Stimulated activated CD4-positive, alpha-beta T cell treated with anti-CD3 and anti-CD28 coated beads, Interleukin-15, amount 100 ng/mL, for 1 hour (primary cell): ENCODE measurements at places on chromosomes 3 and 15.

GRCh38 chr3:141085343-141086070 lies 34.4 kb downstream of the SPSB4 start:
- no peak for DNase-seq

- no peak for DNase-seq
Observed at GRCh38 chr15:94105760-94106159, 125.6 kb upstream of the MCTP2 start.

GRCh38 chr3:177833332-177833731 lies 636.0 kb upstream of the TBL1XR1 start:
- DNase-seq, result no peak

GRCh38 chr3:159604151-159604581 lies 384.5 kb upstream of the IL12A start:
- no peak for DNase-seq

DNA sequence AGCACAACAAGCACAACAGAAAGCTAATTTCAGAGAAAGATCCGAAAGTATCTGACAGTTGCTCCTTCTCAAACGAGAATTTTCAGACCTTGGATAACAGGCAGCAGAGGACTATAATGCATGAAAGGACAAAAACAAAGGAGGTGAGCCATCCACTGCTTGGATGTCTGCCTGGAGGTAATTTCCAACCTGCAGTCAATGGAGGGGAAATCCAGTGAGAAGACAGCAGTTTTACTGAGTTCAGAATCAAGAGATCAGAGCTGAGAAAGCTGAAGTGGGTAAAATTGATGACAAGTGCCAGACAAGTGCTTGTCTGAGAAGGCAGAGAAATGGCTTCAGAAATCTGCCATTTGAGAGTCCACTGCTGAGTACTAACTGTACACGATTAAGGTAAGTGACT lies 22.1 kb downstream of the UBE3A start:
- DNase-seq, result no peak

- no peak for DNase-seq
Observed at GRCh38 chr3:27360113-27361078, 8.8 kb downstream of the NEK10 start.

DNA sequence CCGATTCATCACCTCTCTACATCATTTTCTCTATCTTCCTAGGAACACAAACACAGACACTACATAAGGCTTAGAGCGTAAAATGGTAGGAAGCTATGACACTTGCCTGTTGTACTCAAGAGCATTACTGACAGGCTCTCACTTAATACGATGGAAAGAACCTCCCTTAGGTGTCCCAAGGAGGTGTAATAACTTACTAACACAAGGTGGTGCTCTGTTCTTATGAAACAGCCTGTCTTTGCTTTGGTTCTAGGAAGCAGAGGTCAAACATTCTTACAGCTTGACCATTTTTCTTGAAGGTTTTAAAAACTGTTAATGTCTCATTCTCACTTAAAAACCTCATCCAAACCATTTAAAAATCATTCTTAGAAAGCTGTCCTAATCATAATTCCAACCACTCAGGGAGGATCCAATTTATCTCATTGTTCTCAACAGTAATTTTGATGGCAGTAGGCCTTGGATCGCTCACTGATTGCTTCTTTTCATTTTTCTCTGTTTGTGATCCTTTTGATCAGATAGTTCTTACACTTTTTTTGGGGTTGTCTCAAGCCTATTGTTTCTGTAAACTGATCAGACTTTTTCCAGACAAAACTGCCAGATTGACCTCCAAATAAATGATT lies 317.8 kb upstream of the AGTR1 start:
- no peak for DNase-seq

GRCh38 chr3:94043285-94043684 lies 14.9 kb upstream of the STX19 start:
- DNase-seq, result no peak

DNA sequence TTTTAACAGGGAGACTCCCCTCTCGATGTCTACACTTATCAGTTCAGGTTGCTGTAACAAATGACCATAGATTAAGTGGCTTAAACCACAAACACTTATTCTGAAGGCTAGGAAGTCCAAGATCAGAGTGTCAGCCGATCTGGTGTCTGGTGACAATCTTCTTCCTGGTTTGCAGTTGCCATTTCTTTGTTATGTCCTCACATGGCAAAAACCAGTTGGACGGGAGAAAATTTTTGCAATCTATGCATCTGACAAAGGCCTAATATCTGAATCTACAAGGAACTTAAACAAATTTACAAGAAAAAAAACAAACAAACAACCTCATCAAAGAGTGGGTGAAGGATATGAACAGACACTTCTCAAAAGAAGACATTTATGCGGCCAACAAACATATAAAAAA lies 116.9 kb upstream of the FOXB1 start:
- no peak for DNase-seq

GRCh38 chr3:69491975-69492374 lies 106.1 kb upstream of the FRMD4B start:
- DNase-seq, result no peak

- no peak for DNase-seq
Observed at GRCh38 chr3:49498239-49498638, 28.2 kb downstream of the DAG1 start.

DNA sequence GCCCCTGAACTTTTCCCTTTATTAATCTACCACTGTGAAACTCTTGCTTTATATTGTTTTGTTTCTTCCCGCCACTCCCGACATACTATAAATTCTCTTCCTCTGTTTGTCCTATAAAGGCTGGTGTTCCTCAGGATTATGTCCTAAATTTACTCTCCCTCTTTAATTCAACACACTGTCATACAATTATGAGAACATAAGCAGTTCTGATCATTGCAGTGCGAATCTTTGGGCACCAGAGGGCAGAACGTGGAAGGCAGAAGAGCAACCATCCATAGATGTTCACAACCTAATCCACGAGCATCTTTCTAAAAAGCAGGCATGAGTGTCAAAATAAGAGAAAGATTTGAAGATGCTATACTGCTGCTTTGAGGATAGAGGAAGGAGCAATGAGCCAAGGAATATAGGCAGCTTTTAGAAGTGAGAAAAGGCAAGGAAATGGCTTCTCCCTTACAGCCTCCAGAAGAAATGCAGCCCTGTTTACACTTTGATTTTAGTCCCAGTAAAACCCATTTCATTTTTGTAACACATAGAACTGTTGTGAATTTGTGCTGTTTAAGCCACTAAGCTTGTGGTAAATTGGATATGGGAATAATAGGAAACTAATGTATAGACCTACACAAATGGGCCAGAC lies 179.4 kb downstream of the GBE1 start:
- no peak for DNase-seq

DNA sequence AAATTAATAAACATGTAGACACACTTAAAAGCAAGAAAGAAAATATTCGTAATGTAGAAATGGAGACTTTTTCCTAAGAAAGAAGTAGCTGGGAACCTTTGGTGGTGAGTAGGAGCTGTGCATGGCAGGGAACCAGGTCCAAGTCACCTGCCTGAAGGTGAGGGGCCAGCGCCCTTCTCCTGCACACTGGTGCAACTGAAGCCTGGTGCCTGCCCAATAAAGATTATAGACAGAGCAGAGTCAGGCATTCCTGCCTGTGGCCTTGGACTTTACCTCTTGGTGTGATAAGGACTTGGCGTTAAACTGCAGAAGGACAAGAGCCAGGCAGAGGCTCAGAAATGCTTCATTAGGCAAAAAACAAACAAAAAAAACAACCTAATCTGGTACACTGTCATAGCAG lies 14.2 kb downstream of the CFAP91 start:
- DNase-seq, result no peak

DNA sequence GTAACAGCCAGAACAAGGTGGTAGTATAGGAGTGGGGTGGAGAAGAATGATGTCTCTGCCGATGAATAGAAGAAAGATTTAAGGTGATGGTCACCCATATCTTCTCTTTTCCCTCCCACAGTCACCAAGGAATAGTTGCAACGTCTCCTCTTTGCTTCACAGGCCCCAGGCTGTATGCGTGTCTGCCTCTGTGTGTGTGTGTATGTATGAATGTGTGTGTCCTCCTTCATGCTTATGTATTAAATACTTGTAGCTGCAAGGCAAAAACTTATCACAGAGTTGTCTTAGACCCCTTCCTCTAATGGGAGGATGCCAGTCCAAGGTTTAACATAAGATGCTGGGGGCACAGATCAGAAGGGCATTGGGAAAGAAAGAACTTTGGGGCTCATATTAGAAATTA lies 19.1 kb upstream of the BNC1 start:
- no peak for DNase-seq

DNA sequence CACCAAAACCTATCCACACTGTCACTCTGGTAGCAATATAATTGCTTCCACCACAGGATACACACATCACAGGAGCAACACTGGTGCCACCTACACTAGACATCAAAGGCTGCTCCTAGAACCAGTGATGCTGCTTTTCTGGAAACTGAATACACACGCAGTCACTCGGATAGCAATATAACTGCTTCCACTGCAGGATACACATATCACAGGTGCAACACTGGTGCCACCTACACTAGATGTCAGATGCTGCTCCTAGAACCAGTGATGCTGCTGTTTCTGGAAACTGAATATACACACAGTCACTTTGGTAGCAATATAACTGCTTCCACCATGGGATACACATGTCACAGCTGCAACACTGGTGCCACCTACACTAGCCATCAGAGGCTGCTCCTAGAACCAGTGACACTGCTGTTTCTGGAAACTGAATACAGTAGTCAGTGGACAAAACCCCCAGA lies 6.9 kb upstream of the TNFSF10 start:
- no peak for DNase-seq

GRCh38 chr3:39531066-39531465 lies 63.6 kb downstream of the MOBP start:
- DNase-seq, result no peak

- no peak for DNase-seq
Observed at GRCh38 chr3:181940703-181941102, 229.0 kb downstream of the SOX2 start.

DNA sequence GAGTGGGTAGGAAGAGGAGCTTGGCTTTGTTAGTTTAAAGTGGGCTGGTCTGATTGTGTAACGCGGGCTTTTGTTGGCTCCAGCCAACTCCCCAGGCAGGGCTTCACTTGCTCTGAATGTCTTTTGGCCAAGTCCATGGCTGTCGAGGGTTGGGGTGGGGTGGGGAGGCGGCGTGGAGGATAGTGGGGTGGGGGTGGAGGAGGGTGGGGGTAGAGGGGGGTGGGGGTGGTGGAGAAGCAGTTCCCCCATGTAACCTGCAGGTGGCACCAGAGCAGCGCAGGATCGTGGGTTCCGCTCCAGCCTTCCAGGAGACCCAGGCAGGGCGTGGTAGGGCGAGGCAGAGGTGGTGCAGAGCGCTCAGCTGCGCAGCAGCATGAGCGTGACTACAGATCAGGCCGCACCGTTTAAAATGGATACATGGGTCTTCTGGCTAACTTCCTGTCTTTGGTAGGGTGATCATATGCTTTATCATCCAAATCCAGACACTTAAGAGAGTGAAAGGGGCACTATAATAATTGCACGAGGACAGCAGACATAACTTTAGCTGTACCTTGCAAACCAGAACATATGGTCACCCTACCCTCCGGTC lies 28.3 kb downstream of the GOLGA6A start:
- DNase-seq, result peak; percentile 54

GRCh38 chr15:85642065-85642692 lies 152.5 kb downstream of the KLHL25 start:
- no peak for DNase-seq

DNA sequence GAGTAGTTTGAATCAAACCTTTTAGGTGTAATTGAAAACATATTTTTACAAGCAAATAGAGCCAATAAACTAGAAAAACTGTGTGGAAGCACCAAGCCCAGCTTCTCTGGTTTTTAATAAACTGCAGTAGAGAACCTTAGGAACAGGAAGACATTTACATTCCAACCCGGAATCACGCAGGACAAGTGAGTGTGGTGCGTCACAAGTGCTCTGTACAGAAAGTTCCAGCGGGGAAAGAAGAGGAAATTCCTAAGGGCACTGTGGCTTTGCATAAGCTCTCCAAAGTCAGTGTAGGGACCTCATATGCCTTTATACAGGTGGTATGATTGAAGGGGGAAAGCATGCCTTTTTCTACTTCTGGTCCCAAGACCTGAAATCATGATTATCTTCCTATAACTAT lies 21.6 kb downstream of the COL8A1 start:
- no peak for DNase-seq

GRCh38 chr3:45739991-45740390 lies 50.8 kb downstream of the SACM1L start:
- DNase-seq, result no peak

DNA sequence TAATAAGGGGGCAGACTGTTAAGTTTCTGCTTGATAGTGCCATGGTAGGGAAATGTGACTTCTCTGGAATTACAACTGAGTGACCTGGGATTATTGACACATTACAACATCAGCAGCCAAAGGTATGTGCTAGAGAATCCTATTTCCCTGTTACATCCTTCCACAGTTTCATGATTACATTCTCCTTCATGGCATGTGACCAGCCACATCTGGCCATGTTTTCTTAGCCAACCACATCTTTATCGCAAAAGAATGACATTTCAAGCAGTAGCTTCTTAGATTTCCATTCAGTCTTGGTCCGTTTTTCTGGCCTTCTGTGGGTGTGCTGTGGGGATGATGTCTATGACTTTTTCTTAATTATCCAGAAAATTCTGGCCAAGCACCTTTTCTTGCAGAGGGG lies 45.4 kb upstream of the CTDSPL start:
- DNase-seq, result no peak

DNA sequence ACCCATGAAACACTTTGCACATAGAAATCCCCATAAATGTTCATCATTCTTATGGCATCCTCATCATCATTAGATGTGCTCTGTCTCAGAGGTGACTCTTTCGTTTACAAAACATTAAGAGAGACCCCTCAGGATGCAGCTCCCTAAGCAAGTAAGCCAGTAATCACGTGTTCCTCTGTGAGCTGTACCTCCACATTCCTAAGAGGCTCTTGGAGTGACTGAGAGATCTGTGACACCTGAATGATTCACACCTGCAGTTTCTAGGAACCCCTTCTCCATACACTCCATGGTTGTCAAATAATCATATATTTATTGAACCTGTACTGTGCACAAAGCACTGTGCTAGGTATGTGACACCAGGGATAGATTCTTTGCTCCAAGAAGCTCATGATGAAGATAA lies 602.4 kb downstream of the UNC13C start:
- DNase-seq, result no peak

GRCh38 chr3:123536153-123536895 lies 48.5 kb downstream of the HACD2 start:
- DNase-seq, result no peak

GRCh38 chr15:71330638-71331162 lies 215.4 kb downstream of the THSD4 start:
- no peak for DNase-seq

- peak; percentile 33 for DNase-seq
Observed at GRCh38 chr3:172511783-172512762, 11.2 kb downstream of the TNFSF10 start.
